Liver (tissue), 10 donors: ENCODE measurements at places on chromosomes 13 and 19. TPM values are rescaled to one million over a fixed set of nuclear protein-coding genes. Genes with fewer than 3 reads are reported as not detected.

Gene FBXL12
- total RNA-seq = 10.2 TPM

DNA sequence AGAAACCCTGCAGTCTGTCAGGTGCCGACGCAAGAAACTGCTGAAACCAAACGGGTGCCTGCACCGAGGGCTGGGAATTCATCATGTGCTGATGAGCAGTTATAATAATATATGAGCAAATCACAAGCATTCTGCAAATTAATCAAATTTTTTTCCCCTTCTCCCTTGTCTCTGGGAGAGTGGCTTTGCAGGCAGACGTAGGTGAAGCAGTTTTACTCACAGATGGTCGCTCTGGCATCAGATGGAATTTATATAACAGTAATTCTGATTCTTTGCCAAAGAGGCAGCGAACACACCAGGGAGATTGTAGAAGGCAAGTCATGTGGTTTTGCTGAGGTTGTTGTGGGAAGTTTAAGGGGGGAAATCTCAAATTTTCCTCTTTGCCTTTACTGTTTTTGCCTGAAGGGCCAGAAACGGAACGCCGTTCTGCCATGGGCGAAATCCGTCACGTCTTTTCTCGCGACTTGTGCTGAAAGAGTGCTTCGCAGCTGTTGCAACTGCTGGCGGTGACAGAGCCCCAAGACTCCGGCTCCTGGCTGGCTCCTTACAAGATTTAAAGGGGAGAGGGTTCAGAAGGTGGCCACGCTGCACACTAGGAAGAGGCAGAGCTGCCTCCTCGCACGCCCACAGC, 320.1 kb downstream of the ZNF536 start:
- no peaks in the 10 kb centered on the region for H3K4me1 ChIP-seq
- peaks cover 9% of the 10 kb centered on the region for H3K27me3 ChIP-seq
- H3K4me3 ChIP-seq = no peak overlapping the region
- H3K27ac ChIP-seq = no peak overlapping the region

DNA sequence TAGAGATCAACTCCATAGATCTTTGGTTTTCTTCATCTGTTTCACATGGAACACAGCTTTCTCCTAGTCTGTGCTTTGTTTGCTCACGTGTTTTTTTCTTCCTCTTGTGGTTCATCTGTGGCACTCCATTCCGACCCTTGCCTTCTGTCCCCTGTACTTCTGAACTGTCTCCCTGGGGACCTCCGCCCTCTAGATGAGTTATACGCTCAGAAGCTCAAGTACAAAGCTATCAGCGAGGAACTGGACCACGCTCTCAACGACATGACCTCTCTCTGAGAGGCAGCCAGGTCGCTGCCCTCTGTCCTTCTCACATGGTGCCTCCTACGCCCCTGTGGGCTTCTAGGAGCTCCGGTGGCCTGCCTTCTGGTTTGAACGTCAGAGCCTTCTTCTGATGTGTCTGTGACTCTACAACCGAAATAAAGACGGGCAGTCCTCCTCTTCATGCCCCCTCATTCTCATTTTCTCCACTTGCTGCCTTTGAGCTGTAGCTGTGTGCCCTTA, 16.6 kb upstream of the RAB8A start:
- H3K36me3 ChIP-seq = peaks cover 3% of the 10 kb centered on the region
- H3K27me3 ChIP-seq = no peaks in the 10 kb centered on the region
- H3K4me3 ChIP-seq = no peak overlapping the region
- H3K4me1 ChIP-seq = peaks cover 4% of the 10 kb centered on the region
- no peak for DNase-seq

DNA sequence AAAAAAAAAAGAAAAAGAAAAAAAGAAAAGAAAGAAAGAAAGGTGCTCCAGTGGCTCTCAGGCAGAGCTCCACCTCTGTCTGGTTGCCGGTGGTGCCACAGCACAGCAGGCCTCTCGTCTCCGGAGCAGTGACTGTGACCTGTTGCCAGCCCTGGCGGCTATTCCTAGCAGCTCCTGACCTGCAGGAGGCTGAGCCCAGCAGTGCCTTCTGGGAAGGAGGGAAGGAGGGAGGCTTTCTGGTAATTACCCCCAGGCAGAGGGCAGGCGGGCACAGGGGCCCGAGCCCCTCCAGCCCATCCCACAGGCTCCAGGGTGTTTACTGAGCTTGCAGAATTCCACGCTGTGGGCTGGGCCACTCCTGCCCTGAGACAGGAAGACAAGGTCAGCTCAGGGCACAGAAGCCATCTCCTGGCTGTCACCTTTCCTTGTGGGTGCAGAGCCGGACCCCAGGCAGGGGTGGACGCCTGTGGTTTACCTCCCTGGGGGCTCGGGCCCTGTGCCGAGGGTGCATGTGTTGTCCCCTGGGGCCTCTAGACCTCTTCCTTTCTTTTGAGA, 77.9 kb downstream of the GNG7 start:
- H3K36me3 ChIP-seq = no peaks in the 10 kb centered on the region
- H3K27me3 ChIP-seq = no peaks in the 10 kb centered on the region
- peaks cover 47% of the 10 kb centered on the region for H3K4me1 ChIP-seq
- H3K27ac ChIP-seq = peak overlapping the region; percentile 61
- no peak overlapping the region for H3K4me3 ChIP-seq

GRCh38 chr13:39044536-39044935, 6.3 kb downstream of the NHLRC3 start:
- H3K36me3 ChIP-seq = peaks cover 13% of the 10 kb centered on the region
- no peak overlapping the region for H3K27ac ChIP-seq
- H3K27me3 ChIP-seq = no peaks in the 10 kb centered on the region
- no peak for DNase-seq
- H3K4me3 ChIP-seq = no peak overlapping the region
